LNCaP clone FGC (cell line): ENCODE measurements at places on chromosomes 4 and X.

- DNase-seq: no peak
Measured at GRCh38 chrX:111284631-111285293, 14.5 kb upstream of the CAPN6 start.

- DNase-seq: no peak
Measured at GRCh38 chr4:74362347-74362746, 2.6 kb upstream of the EREG start.

DNA sequence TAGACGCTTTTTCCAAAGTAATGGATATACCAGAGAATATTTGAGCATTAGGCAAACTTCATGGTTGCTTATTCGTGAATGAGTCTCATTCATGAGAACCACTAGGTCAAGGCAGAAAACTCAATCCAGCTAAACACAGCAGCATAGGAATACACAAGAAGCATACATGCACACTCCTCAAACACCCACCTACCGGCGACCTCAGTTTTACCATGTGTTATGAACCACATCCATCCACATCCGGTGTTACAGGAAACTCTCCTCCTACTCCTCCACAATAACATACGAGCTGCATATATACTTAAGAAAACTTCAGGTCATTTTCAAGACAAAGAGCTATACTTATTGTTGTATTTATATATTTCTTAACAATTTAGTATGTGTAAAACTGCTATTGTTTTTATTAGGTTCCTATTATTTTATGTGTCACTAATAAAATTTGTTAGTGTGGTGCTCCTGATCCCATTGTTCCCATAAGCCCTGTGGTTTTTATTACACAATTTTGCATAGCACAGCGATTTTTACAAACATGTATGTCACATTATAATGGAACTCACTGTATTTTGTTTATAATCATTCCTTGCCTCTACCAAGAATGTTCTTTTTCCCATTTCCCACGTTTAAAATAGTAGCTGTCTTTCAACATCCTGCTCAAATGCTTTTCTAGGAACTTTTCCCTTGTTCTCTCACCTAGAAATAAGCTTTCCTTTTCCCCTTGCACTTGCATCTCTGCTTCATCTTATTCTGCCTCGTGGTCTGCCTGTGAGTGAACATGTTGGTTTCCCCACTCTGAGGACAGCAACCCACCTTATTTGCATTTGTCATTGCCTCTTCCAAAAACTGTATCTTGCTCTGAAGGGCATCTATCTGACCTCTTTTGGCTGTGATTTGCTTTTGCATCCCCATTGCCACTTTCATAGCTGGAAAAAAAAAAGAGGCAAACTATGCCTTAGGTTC lies 48.3 kb downstream of the STBD1 start:
- DNase-seq: no peak

DNA sequence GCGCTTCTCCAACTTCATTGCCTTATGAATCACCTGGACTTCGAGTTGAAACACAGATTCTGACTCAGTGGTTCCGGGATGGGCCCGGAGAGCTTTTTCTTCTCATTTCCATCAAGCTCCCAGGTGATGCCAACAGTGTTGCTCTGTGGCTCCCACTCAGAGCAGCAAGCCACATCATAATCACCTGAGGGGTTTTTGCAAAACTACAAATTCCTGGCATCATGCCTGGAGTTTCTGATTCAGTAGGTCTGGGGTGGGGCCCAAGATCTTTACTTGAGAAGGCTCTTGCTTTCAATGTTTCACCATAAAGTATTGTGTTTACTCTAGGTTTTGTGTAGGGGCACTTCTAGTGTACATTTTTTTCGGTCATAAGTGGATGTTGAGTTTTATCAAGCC lies 7.0 kb downstream of the MTM1 start:
- DNase-seq: no peak

DNA sequence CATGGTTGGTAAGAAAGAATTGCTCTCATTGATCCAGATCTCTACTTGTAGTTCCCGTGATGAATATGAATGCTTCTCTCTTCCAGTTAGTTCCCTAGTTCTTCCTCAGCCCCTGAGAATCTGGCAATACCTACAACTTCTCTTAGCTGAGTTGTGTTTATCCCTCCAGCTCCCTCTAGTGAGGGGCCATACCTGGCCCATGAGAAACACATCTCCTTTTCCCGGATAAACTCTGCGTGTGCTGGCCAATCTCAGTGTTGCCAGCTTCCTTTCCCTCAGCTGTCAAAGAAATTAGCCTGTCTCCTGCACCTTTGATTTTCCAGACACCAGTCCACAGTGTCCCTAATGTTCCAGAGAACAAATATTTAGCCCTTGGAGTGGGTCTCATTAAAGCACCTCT lies 5.7 kb downstream of the CBLL2 start:
- DNase-seq: no peak
